ENCODE measurements at places on chromosomes 3 and 15.

- no peak for DNase-seq
These were observed 562.1 kb downstream of the GRM7 start for GRCh38 chr3:7423036-7423435.

- DNase-seq, result no peak
These were observed 82.9 kb downstream of the THBS1 start for GRCh38 chr15:39663704-39664250.

DNA sequence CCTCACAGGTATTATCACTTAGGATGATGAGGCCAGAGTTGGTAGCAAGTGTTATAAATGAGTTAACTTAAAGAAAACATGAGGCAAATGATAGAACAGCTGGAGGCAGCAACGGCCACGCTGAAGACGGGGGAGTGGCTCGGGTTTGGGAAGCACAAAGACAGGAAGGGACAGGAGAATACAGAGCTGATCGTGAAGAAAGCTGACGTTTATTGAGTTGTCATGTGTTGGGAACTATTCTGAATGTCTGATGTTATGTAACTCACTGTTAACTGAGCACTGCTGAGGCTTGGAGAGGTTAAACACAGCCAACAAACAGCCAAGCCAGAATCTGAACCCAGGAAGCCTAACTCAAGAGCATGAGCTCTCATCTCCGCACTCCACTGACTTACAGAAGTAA lies 42.3 kb downstream of the FGD5 start:
- no peak for DNase-seq

GRCh38 chr3:131723343-131723742 lies 220.6 kb upstream of the MRPL3 start:
- no peak for DNase-seq

GRCh38 chr3:70737666-70738290 lies 425.3 kb upstream of the MDFIC2 start:
- DNase-seq, result peak; percentile 37

DNA sequence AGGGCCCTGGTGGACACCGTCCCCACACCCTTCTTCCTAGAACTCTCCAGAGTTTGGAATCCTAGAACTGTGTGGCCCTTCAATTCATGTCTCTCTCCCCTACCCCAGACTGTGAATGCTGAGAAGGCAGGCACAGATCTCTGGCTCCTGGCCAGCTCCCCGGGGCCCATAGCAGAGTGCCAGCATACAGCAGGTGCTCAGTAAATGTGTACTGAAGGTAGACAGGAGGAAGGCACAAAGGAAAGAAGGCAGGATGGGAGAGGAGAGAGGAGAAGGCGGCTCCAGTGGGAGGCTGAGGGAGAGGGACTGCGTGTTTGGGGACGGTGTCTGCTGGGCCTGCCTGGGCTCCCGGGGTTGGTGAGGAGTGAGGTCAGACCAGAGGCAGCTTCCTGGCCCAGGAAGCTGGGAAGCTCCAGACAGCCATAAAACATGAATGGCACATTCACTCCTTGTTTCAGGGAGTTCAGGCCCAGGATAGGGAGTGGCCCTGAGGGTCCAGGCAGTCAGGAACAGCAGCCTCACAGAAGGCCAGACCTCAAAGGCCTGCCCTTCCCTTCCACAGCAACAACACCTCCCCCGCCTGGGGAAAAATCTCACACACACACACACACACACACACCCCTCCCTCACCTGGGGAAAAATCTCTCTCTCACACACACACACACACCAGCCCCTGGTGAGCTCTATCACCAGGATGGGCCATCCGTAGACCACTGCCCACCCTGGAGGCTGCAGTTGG lies 137.1 kb upstream of the PRR20G start:
- no peak for DNase-seq

DNA sequence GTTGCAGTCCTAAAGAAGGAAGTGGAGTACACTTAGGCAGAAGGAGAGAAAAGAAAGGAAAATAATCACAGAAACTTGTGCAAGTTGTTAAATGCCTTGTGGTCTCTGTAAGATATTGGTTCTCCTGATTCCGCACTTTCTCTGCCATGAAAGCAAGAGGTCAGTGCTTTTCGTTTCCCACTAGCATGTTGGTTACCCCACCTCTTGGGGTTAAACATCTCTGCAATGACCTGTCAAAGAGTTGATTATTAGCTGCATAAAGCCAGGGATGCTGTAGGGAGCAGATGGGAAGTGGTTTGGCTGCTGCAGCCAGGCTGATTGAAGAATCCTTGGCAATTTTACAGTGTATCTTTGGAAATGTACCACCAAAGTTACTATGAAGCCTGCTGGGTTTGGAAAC lies 33.3 kb downstream of the ZNF609 start:
- DNase-seq, result no peak

DNA sequence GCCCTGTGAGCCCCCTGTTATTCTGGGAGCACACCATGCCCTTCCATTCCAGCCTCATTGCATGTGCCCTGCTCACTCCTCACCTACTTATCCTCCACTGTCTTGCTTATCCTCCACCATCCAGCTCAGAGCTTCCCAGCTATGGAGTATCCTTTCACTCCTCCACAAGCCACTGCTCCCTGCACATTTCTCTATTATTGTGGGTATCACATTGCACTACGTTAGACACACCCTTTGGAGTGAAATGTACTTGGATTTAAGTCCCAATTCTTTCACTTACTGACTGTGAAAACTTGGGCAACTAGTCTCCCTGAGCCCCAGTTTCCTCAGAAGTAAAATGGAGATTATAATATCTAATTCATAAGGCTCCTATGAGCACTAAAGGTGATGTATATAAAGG lies 4.3 kb downstream of the MASP1 start:
- DNase-seq, result no peak

GRCh38 chr3:385151-385550 lies 188.6 kb downstream of the CHL1 start:
- no peak for DNase-seq

- DNase-seq, result no peak
These were observed 20.5 kb downstream of the CCR9 start for GRCh38 chr3:45906681-45907407.

DNA sequence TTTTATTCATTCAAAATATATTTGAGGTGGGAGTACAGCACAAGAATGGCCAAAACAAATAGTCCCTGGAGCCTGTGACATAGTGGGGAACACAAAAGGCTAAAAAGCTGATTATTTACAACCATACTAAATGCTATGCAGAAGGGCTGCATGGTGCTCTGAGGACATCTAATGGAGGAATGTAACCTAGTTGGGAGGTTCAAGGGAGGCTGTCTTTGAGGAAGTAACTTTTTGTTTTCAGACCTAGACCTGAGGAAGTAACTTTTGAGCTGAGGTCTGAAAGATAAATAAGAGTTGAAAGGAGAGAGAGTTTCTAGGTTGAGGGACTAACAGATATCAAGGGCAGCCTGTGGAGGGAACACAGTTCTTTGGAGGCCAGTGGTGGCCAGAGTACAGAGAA lies 34.8 kb upstream of the RASA2 start:
- no peak for DNase-seq

- no peak for DNase-seq
These were observed 216.6 kb upstream of the GRM7 start for GRCh38 chr3:6644070-6644929.

DNA sequence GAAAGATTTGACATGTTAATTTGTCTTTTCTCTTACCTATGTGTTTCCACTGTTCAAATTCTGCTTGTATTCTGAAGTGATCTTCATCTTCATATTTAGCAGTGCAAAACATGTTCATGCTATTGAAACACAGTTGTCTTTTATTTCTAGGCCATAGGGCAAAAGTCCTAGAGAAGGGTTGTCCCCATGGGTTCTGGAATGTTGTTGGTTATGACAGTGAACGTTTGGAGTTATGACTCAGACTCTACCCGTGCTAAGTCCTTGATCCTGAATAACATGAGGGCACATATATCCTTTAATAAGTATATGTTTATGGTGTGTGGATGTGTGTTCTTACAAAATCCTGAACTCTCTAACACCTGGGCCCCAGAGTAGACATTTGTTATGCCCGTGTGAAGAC lies 23.0 kb upstream of the ARPP21 start:
- no peak for DNase-seq

- no peak for DNase-seq
These were observed 1.0 kb upstream of the ISY1 start for GRCh38 chr3:129161860-129162271.

DNA sequence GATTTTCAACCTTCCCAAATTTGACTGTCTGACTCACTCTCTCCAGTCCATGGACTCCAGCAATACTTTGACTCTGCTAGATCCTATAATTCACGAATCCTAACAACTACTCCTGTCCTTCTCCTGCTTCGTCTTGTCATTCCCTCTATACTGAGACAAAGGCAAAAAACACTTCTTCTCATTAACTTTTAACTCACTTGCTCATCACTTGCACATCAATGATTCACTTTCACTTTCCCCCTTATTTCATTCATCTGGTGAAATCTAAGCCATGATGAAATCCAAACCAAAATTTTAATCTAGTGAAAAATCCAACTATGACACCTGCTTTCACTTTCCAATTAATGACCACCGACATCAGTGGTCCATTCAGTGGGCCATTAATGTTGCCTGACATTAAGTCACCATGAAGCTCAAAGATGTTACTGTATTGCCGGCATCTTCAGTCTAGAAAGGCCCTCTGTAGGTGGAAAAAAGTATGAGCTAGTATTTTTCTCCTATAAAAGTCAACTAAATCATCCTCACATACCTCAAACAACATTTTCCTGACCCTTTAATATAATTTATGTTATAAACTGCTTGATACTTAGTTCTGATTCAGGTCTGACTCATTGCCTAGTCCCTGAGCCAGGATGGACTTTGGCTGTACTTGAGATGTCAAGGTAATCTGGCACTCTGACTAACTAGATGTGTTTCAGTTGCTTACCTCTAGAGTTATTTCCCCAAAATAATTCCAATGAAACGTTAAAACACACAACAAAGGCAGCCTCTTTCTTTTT lies 158.6 kb downstream of the CNTN6 start:
- no peak for DNase-seq

DNA sequence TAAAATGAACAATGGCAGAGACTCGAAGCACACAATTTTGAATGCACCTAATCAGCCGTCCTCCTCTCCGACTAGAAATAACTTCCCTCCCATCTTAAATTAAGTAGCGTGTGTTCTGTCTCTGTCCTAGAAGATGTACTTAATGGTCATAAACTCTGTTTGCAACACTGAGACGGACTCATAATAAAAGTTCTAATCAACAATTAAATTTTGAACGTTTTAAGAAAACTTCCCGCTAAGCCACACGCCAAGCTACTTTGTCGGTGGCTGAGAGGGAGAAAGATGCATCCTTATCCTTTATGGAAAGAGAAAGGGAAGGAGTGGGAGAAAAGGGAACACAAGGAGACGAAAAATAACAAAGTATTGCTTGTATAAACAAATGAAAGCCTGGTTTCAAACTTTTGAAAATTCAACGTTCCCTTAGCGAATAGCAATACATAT lies 989 bp downstream of the GNB4 start:
- no peak for DNase-seq

DNA sequence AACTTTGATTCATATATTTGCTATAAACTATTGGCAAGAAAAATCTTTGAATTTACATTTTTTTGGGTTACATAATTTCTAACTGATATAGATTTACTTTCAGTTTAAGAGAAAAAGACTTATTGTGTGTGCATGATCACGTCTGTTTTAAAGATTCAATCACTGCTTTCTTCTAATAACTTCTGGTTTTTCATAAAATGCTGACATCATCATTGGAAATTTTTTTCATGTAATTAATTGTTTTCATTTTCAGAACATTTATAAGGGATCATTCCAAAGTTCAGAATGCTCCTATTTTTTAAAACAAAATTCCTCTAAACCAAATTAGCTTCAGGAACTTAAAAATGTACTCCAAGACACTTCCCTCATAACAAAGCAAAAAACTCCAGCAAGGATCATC lies 500.7 kb upstream of the GBE1 start:
- no peak for DNase-seq

GRCh38 chr15:72961346-72961745 lies 90.9 kb upstream of the NEO1 start:
- DNase-seq, result peak; percentile 33

DNA sequence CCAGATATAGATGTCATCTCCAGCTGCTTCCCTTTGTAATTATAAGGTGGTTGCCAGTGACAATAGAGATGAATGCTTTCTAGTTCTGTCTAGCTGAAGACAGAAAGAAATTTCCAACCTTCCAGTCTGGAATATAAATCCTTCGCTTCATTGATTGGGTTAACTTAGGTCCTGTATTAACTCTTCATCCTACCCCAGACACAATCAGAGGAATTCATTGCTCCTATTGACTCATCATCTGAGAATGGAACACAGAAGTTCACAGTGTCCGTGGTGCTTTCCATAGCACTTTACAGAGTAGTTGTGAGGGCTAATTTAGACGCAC lies 241.4 kb downstream of the NFKBIZ start:
- no peak for DNase-seq

DNA sequence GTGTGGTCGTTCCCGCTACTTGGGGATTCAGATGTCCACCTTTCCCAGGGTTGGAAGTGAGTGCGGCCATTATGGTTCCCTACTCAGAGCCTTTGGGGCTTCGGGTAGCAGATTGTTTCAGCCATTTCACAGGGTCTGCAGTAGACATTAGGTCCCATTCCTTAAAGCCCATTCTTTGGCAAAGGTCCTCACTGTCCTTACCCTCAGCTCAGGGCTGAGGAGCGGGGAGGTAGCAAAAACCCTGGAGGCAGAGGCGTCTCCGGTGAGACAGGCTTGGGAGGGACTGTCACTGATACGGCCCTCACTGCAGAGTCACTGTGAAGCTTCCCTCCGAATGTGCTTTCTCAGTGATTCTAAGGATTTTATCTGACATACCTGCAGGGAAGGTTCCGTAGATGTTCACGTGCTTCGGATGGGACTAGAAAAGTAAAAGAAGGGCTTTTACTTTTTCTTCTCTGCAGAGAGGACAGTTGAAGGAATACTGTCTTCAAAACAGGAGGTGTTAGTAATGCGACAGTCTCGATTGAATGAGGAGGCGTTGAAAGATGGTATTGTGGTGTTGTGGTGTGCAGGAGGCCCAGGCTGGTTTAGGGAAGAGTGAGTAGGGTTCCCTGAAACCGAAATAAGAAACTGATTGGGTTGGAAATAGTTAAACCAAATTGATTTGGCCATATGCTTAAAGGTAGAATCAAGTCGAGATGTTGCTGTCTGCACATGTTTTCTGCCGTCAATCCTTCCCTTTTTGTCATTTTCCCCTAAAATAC lies 630 bp downstream of the ATP6V1A start:
- peak; percentile 54 for DNase-seq

DNA sequence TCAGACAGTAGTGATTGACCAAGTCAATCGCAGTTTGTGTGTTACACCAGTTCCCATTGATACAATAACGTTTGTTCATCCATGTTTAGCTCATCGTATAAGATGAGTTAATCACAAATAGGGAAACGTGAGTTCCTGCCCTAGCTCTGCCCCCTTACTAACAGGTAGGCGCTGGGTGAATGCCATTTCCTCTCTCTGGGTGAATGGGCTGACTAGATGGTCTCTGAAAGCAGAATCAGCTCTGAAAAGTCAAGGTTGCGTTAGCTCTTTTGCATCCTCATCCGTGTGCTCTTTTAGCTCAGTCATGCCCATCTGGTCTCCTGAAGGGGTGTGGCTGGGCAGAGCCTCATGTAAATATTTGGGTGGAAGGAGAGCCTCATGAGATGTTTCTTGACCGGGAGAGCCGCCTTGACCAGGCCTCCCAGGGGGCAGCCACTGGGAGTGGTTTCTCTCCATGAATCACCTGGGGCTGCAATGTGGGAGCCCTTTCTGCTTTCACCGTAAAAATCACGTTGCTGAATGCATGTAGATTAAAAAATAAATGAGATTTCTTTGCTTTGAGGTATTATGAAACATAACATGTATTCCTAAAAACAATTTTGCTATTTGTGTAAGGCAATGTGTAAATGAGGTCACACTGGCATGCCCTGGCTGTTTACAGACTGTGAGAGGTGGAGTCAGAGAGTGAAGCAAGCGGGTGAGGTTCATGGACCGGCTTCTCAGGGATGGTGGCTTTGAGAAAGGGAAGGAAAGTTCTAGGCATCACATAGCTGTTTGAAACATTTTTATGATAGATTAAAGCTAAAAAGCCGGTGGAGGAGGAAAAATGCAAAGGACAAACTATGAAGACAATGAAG lies 108.4 kb upstream of the RASGRP1 start:
- no peak for DNase-seq

All from NCI-H1092 (cell line).